ENCODE measurements at places on chromosomes 1 and 21. TPM values are rescaled to one million over a fixed set of nuclear protein-coding genes. Genes with fewer than 3 reads are reported as not detected.

GRCh38 chr1:1906185-1907097 lies 8.6 kb upstream of the CALML6 start:
- DNase-seq: peak; percentile 99

DNA sequence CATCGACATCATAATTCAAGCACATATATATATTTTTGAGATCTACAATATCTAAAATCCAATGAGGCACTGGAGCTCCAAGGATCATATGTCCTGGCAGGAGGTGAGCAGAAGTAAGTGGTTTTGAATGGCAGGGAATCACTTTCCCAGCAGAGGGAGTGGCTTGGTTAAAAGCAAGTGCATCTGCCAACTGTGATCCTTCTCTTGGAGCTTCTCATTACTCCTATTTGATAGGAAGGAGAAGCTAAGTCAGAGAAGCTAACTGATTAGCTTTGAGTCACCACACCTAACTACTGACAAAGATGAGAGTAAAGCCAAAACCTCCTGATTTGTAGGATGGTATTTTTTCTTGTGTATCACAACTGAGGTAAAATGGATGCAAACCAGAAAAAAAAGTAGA lies 55.0 kb downstream of the ALG14 start:
- DNase-seq: no peak

AVPR1B gene
- total RNA-seq: not detected

ZNF593OS gene
- not detected for total RNA-seq

DNA sequence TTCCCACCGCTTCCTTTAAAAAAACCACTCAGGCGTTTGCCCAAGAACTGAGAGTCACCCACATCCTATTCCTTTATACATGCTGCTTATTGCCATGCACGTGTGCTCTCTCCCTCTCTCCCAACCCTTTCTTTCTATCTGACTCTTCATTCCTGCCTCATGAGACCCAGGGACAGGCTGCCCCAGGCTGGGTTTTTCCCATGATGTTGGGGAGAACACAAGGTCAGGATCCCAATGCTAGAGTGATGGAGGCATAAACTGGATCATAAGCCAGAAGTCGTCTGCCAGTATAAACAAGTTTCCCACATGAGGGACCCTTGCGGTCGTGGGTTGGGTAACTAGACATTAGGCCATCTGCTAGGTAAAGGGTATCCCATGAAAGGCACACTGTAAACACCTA lies 64.9 kb downstream of the CD2 start:
- DNase-seq: no peak

GRCh38 chr1:96220651-96221050 lies 500.9 kb upstream of the PTBP2 start:
- no peak for DNase-seq

OXCT2 gene
- total RNA-seq: 1.1 TPM

LRRC7 gene
- total RNA-seq: not detected

DNA sequence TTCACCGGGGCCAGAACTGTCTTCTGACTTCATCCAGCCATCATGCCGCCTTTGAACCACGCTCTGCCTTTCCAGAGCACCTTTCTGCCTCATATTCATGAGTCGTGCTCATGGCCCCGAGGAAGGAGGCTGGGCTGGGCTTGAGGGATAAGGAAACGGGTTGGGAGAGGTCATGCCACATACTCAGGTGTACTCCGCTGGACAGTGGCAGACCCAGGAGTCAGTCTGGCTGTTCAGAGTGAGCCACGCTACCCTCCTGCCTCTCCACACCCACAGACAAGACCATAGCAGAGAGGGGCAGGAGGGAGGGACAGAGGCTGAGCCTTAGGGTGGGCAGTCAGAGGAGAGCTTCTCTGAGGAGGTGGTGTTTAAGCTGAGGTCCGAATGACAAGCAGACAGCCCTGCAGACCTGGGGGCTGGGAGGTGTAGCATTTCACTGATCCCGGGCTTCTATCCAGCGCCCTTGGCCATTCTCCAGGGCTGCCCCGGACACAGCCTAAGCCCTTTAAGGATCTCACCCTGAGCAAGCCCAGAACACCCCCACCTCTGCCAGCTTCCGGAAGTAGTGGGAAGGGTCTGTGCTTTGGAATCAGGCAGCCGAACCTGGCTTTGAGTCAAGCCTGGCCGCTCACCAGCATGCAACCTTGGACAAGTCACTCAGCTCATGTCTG lies 102.3 kb downstream of the LACTBL1 start:
- DNase-seq: peak; percentile 58
